ENCODE measurements at places on chromosomes 5 and 9. TPM values are rescaled to one million over a fixed set of nuclear protein-coding genes. Genes with fewer than 3 reads are reported as not detected.

Gene IL33
- total RNA-seq, result not detected

Gene CEL
- total RNA-seq, result 4.3 TPM

DNA sequence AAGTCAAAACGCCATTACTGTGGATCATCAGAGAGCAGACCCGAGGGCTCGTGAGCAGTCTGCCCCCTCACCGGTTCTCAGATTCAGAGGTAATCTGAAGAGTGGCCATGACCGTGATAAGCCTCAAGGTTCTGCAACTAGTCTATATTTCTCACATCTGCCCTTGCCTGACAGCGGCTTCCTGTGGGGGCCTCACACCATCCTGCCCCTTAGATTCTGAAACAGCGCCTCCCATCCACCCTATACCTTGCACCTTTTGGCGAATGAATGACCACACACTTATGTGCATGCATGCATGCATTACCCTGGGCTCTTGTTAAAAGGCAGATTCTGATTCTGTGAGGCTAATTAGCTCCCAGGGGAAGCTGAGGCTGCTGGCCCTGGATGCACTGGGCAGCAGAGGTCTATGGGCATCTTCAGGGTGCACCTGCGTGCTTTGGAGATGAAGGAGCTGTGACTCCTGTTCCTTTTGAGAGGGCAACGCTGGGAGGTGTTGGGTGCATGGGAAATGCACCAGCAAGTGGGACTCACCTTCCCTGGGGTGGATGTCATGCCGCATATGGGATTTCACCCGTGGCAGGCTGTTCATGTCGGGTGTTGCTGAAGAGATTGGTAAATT, 7.8 kb upstream of the GADD45G start:
- H3K36me3 ChIP-seq, result no peaks in the 10 kb centered on the region
- no peaks in the 10 kb centered on the region for H3K27me3 ChIP-seq
- no peak for DNase-seq
- no peak overlapping the region for H3K4me3 ChIP-seq
- H3K27ac ChIP-seq, result no peak overlapping the region

GRCh38 chr5:33604503-33604902, 163.7 kb downstream of the TARS1 start:
- no peaks in the 10 kb centered on the region for H3K27me3 ChIP-seq
- DNase-seq, result no peak
- no peak overlapping the region for H3K27ac ChIP-seq
- no peak overlapping the region for H3K4me3 ChIP-seq
- H3K36me3 ChIP-seq, result no peaks in the 10 kb centered on the region

GRCh38 chr5:58040044-58040443, 419.8 kb downstream of the PLK2 start:
- DNase-seq, result no peak
- H3K27ac ChIP-seq, result no peak overlapping the region
- H3K27me3 ChIP-seq, result no peaks in the 10 kb centered on the region
- H3K36me3 ChIP-seq, result no peaks in the 10 kb centered on the region
- no peak overlapping the region for H3K4me3 ChIP-seq
- H3K4me1 ChIP-seq, result no peaks in the 10 kb centered on the region

DNA sequence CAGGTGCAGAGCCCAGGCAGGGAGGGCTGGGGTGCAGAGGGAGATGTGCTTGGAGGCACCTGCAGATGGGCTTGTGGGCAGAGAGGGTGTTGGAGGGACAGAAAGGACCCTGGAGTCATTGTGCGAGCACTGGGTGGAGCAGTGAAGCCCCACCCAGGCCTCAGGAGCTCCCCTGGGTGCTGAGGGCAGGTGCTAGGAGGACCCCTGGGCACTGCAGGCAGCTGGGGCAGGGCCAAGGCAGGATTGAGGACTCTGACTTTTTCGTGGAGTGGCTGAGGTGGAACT, 10.3 kb upstream of the SLC6A18 start:
- no peak for DNase-seq
- no peaks in the 10 kb centered on the region for H3K36me3 ChIP-seq
- H3K27ac ChIP-seq, result no peak overlapping the region
- no peaks in the 10 kb centered on the region for H3K4me1 ChIP-seq

Measured in Panc1 (cell line).